ENCODE measurements at places on chromosomes 2 and 18. TPM values are rescaled to one million over a fixed set of nuclear protein-coding genes. Genes with fewer than 3 reads are reported as not detected.

DNA sequence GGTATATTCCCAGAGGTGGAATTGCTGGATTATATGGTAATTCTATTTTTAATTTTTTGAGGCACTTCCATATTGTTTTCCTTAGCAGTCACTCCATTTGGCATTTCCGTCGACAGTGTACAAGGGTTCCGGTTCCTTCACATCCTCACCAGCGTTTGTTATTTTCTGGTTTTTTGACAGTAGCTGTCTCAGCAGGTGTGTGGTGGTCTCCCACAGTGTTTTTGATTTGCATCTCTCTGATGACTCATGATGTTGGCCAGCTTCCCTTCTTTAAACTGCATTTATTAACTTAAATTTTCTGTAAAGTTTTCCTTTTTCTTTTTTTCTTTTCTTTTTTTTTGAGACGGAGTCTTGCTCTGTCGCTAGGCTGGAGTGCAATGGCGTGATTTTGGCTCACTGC lies 19.7 kb downstream of the SH3BP4 start:
- no peak for DNase-seq

- DNase-seq = peak; percentile 51
Measured at GRCh38 chr2:241842620-241843211, 16.0 kb downstream of the PDCD1 start.

DNA sequence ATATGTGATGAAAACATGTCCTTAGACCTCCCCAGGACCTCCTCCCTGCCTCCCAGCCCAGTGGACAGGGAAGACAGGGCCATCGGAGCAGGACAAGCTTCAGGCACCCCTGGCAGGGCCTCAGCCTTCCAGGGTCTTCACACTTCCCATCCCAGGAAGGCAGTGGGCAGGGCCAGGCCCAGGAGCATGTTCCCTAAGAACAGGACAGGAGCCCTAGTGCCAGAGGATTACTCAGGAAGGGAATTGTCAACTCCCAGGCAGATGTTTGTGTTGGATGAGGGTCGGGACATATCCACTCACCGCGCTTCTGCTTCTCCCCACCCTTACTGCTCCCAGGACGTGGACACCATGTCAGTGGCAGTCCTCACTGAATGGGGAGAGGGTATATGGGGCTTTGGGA lies 138.9 kb downstream of the TNS1 start:
- DNase-seq = no peak

GRCh38 chr2:25355270-25355669 lies 13.5 kb upstream of the DNMT3A start:
- no peak for DNase-seq

PROKR1 gene
- 0.66 TPM for total RNA-seq

DNA sequence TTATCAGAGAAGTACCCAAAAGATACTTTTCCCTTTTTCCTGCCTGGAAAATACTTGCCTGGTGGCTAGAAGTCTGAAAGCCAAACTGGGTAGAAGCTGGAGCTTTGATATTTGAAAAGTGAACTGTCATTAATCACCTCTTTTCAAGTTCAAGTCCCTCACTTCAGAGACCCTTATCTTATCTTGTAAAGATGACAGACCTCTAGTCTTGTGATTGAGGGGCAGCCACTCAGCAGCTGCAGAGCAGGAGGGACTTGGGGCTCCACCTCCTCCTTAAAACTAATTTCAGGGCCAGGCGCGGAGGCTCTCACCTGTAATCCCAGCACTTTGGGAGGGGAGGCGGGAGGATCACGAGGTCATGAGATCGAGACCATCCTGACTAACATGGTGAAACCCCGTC lies 64.2 kb upstream of the CDCA7 start:
- DNase-seq = no peak

- DNase-seq = no peak
Measured at GRCh38 chr2:202592566-202592965, 42.2 kb upstream of the FAM117B start.

DNA sequence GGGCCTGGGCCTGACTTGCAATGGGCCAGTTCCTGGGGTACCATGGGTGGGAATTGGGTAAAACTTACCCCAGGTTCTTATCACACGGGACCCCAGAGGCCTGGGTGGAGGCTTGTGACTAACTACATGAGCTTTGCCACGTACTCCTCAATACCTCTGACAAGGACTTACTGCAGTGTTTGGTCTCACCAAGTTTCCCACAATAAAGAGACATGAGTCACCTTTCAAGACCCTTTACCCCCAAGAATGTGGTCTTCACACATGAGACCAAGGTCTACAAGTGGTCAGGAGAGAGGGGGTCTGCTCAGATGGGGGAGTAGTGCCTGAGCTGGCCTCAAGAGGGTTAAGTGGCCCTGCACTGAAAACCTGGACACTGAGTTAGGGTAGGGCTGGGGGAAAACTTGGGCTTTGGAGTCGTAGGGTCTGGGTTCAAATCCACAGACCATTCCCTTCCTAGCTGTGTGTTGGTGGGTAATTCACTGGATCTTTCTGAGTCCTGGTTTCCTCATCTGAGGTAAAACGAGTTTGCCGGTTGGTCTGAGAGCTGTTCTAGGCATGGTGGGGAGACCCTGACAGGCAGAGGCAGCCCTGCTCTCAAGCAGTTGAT lies 2.0 kb upstream of the GNLY start:
- no peak for DNase-seq

DNA sequence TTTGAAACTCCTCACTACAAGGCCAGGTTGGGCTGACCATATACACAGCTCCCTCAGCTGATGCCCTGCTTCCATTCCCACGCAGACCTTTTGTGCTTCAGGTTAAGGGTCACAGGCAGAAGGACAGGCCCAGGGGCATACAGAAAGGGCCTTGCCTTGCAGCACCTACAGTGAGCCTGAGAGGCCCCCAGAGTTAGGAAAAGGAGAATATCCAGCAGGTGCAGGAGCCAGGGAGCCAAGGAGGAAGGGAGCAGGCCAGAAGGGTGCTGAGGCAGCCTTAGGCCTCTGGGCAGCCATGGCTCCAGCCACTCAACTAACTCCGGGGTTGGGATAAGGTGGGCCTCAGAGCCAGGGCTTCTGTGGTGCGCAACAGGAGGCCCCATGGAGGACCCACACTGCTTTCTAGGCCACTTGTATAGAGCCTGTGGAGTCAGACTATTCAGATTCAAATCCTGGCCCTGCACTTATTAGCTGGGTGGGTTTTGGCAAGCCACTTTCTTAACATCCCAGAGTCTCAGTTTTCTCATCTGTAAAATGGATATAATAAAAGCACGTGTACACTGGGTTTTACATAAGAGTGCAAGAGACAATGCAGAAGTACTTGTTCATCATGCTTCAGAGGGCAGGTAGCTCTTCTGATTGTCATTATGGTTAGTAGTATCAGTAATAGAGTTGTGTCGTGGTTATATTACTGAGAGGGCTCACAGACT lies 214.6 kb upstream of the HAAO start:
- DNase-seq = peak; percentile 11
